ENCODE measurements at places on chromosomes 6 and 20.

DNA sequence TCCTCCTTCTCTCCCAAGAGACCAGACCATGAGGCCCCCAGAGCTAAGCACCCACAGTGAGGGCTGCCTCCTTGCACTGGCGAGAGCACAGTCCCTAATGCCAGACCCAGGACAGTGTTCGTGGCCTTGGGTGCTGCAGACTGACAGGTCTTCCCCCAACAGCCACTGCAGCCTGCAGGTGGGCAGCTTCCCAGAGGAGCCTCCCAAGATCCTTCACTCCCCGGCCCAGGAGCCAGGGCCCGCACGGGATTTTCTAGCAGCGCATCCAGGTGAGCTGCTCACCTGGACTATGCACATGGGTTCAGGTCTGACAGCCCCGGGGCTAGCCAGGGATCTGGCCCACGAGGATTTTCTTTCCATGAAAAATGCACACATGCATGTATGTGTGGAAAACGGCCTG, 41.7 kb downstream of the SUMO4 start:
- no peak for DNase-seq

DNA sequence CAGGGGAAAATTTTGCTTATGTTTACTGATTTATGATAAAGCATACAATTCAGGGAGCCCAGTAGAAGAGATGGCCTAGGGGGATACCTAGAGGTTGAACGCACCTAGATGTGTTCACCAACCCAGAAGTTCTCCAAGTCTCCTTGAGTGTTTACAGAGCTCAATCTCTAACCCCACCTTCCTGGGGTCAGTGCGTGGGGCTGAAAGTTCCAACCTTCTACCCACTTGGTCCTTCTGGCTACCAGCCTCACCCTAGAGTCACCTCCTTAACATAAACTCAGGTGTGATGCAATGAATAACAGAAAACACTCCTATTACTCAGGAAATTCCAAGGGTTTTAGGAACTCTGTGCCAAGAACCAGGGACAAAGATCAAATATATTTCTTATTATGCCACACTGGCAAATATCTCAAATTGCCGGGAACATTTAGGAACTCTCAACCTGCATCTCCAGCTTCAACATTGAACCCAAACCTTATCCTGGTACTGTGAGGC, 26.4 kb downstream of the AFG1L start:
- DNase-seq = no peak

GRCh38 chr20:8476021-8476420, 344.0 kb downstream of the PLCB1 start:
- DNase-seq = no peak

GRCh38 chr20:44218446-44218845, 7.9 kb upstream of the OSER1 start:
- no peak for DNase-seq

- no peak for DNase-seq
Observed at GRCh38 chr6:145714731-145715130, 20.6 kb downstream of the EPM2A start.

Data from SK-N-SH (cell line).